RWPE2 (cell line): ENCODE measurements at places on chromosomes 12 and 14.

DNA sequence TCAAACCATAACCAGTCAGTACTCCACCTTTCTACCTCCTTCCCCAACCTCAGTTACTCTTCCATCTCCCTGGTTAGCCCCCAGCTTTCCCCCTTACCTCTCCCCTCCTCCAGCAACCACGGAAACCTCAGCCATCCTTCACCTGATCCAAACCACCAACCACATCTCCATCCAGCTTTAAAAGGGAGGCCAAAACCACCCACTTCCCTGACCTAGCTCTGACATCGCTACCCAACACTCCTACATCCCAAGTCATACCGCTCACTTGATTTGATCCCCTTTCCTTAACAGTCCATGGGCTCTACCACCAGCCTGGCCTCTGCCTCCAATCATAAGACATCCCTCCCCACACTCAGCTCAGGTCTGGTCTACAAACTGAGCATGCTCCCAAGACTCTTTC is 1.5 kb downstream of the RAB35 start:
- no peak for DNase-seq

DNA sequence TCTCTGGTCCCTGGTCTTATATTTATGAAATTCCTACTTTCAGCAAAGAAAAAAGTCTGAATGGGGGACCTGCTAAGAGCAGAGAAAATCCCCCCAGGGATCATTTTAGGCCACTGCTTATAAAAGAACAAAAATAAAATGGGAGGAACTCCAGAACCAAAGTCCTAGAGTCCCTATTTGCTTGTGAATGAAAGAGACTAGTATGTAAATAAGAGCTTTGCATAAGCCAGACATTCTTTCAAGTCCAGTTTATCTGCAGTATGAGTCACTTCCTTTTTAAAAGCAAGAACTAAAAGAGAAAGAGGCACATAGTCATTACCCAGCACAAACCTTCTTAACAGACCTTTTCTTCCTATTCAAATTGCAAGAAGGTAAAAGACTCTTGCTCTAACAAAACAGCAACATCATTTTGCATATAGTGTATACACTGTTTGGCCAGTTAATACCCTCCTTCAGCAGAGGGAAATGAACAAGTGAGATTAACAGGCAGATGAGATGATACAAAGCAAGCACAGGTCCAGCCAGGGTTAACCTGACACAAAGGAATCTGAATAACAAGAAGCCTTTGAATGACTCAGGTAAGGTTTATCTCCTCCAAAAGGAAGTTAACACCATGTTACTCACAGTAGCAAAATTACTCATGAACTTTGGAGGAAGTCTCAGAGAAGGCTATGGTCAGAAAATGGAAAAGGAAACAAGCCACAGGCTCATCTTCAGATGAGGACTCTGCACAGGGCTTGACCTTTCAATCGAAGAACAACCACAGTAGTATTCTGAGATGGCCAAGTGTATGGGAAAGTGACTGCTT is 87.3 kb downstream of the PHLDA1 start:
- DNase-seq = no peak

DNA sequence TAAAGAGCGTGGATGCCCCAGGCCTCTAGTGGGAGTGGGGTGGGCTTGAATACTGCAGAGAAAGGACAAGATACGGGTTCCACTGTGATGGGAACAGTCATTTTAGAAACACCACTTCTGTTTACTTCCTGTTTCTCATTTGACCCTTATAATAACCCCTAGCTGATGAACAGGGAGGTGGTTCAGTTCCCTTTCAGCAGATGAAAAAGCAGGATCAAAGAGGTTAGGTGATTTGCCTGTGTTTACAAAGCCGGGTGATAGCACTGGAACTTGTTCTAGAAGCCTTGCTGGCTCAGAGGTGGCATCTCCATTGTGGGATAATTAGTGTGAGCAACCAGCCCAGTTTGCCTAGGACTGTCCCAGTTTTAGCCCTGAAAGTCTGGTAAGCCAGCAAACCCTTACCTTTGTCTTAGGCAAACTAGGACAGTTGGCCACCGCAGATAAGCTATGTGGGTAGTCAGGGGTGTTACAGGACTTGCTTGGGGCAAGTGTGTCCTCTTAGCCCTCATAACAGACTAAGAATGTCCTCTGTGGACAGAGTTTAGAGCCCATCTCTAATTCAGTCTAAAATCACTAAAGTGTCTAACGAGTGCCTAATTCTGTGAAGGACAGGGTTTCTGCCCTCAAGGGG is 7.5 kb upstream of the LRP1-AS start:
- DNase-seq = no peak

- DNase-seq = no peak
Observed at GRCh38 chr12:3881281-3881950, 8.2 kb upstream of the PARP11 start.

DNA sequence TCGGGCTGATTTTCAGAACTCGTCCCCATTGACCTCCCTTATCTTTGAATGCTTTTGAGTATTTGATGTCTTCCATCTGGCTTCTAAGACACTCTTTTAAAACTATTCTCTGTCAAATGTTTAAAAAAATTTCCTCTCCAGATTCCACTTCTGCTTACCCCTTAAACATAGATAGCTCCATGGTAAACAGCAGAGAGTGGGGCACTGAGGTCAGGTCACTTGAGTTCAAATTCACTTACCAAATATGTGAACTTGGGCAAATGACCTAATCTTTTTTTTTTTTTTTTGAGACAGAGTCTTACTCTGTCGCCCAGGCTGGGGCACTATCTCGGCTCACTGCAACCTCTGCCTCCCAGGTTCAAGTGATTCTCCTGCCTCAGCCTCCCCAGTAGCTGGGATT is 126.8 kb upstream of the CPSF6 start:
- no peak for DNase-seq

- DNase-seq = no peak
Observed at GRCh38 chr14:68469208-68469713, 323.6 kb downstream of the ZFP36L1 start.

GRCh38 chr12:92771001-92771400 is 68.2 kb downstream of the PLEKHG7 start:
- no peak for DNase-seq

DNA sequence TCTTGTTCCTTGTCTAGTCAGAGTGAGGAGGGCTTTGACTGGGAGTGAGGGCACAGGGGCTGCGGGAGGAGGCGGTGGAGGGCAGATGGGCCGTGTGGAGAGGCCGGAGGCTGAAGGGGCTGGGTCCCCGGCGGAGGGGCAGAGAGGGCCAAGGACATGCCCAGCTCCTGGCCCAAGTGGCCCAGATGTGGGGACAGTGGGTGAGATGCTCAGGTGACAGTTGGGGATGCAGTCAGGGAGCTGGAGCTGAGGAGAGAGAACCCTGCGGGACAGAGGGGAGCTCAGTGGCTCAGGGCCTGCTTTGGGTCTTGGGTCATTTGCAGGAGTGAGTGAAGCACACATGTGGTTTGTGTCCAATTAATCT is 26.5 kb upstream of the PLD4 start:
- no peak for DNase-seq

DNA sequence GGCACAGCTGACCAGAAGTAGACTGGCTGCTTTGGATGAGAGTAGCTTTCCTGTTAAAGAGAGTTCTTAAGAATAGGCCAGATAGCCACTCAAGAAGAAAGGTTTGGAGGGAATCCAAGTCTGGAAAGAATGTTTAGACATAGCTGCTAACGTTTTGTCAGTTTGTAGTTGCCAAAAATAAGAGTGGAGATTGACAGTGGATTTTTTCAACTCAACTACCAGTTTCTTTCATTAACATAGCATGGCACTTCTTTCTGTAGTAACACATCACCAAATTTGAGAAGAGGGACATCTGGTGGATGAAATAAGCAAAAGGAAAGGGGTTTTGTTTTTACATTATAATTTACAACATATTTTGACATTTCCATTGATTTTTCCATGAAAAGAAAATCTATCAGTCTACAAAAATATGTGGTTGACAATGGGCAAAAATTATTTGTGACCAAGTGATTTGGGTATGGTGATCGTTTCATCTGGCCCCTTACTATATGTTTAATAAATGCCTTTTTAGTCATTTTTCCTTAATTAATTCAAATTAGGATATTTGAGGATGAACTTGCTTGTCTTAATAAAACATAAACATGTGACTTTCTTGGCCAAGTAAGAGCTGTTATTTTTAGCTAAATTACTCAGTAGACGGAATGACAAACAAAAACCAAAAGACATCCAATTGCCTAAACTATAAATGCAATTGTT is 71.1 kb downstream of the PTPRR start:
- DNase-seq = no peak
